T-helper 17 cell (primary cell): ENCODE measurements at places on chromosomes 11 and 22. TPM values are rescaled to one million over a fixed set of nuclear protein-coding genes. Genes with fewer than 3 reads are reported as not detected.

The SAA4 gene
- total RNA-seq, result not detected

The MS4A12 gene
- not detected for total RNA-seq

The DKK3 gene
- 0.91 TPM for total RNA-seq

The CCDC15 gene
- total RNA-seq, result 1.3 TPM

The ROBO4 gene
- total RNA-seq, result not detected

The UCP2 gene
- total RNA-seq, result 701 TPM

The CECR2 gene
- total RNA-seq, result 0.29 TPM

The KRTAP5-9 gene
- not detected for total RNA-seq

The EXPH5 gene
- total RNA-seq, result 1.3 TPM

The TMPRSS4 gene
- total RNA-seq, result not detected

The ENTHD1 gene
- not detected for total RNA-seq

The FGF19 gene
- total RNA-seq, result not detected

The TEAD1 gene
- 0.55 TPM for total RNA-seq

The NNMT gene
- not detected for total RNA-seq

The APOBEC3B gene
- 1.5 TPM for total RNA-seq

The MUC2 gene
- not detected for total RNA-seq

The MCAM gene
- 54.0 TPM for total RNA-seq

The AMPD3 gene
- total RNA-seq, result 16.8 TPM

The PAK1 gene
- 13.1 TPM for total RNA-seq

The SYT12 gene
- total RNA-seq, result not detected

The GPHA2 gene
- total RNA-seq, result not detected

The SOX6 gene
- total RNA-seq, result 0.10 TPM

The GPR83 gene
- 0.22 TPM for total RNA-seq

The MLC1 gene
- total RNA-seq, result 0.62 TPM

The CTNND1 gene
- 9.9 TPM for total RNA-seq

The PATE4 gene
- total RNA-seq, result not detected

The SLC37A2 gene
- total RNA-seq, result 0.90 TPM

The NCF4 gene
- total RNA-seq, result 37.1 TPM

The C11orf86 gene
- not detected for total RNA-seq

The SLC1A2 gene
- total RNA-seq, result not detected

The MIOX gene
- not detected for total RNA-seq
